Activated naive CD4-positive, alpha-beta T cell treated with anti-CD3 and anti-CD28 coated beads, Interleukin-2, amount 10 ng/mL, durations not matched to agents 7 days and 5 days (primary cell): ENCODE measurements at places on chromosomes 12 and 14.

DNA sequence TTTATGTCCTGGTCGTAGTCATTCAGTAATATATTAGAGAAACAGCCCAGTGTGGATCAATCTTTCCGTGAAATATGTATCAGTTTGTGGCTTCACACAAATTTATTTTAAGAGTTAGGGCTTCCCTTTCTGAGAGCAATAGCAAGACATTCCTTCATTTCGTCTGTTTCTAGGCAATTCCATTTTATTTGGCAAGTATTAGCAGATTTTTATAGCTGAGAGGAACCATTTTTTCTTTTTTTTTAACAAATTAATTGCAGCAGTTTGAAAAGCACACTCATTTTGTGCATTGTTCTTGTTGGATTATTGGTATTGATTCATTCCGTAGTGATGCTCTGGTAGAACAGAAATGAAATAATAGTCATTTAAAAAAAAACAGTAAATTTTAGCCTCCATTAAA, 132.9 kb downstream of the SRGAP1 start:
- H3K4me3 ChIP-seq, result no peak overlapping the region
- no peak overlapping the region for H3K27ac ChIP-seq
- H3K4me1 ChIP-seq, result no peaks in the 10 kb centered on the region
- H3K36me3 ChIP-seq, result no peaks in the 10 kb centered on the region
- peaks cover 4% of the 10 kb centered on the region for H3K27me3 ChIP-seq
- no peak for DNase-seq

- peaks cover 10% of the 10 kb centered on the region for H3K27me3 ChIP-seq
- H3K27ac ChIP-seq, result no peak overlapping the region
Observed at GRCh38 chr12:108414021-108414420, 74.9 kb upstream of the CMKLR1 start.

DNA sequence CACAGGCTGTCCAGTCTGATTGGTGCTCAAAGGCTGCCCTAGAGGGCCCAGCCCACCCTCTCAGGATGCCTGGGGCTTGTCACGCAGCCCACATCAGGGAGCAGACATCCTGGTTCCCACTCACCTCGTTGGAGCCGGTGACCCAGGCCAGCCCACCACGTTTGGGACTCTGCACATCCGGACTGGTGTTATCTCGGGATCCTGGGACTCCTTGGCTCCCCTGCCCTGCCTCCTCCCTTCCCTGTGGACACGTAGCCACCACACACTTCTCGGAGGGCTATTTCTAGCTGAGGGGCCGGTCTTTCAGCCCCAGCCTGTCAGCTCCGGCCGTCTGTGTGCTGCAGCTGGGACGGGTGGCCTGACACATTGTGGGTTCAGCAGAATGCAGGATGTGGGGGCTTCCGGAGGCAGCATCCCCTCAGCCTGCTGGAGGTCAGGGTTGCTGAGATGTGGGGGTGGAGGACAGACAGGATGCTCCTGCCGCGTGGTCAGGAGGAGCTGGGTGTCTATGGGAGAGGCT, 12.8 kb upstream of the FGF23 start:
- H3K4me3 ChIP-seq, result no peak overlapping the region
- DNase-seq, result no peak
- H3K27ac ChIP-seq, result no peak overlapping the region
- peaks cover 76% of the 10 kb centered on the region for H3K27me3 ChIP-seq

- H3K4me3 ChIP-seq, result peak overlapping the region; percentile 98
- no peak for DNase-seq
- H3K27me3 ChIP-seq, result no peaks in the 10 kb centered on the region
Observed at GRCh38 chr12:9762369-9762768, 1.7 kb upstream of the CD69 start.

GRCh38 chr14:74838166-74838565, 37.8 kb downstream of the PROX2 start:
- H3K36me3 ChIP-seq, result peaks cover 32% of the 10 kb centered on the region
- H3K27me3 ChIP-seq, result no peaks in the 10 kb centered on the region
- H3K4me3 ChIP-seq, result peak overlapping the region; percentile 64
- peak overlapping the region; percentile 91 for H3K27ac ChIP-seq
- H3K4me1 ChIP-seq, result peaks cover 82% of the 10 kb centered on the region

DNA sequence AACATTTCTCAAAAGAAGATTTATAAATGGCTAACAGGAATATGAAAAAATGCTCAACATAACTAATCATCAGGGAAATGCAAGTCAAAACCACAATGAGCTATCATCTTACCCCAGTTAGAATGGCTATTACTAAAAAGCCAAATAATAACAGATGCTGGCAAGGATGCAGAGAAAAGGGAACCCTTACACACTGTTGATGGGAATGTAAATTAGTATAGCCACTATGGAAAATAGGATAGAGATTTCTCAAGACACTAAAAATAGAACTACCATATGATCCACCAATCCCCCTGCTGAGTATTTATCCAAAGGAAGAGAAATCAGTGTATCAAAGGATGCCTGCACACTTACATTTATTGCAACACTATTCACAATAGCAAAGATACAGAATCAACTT, 58.3 kb downstream of the GUCY2C start:
- DNase-seq, result no peak
- H3K36me3 ChIP-seq, result no peaks in the 10 kb centered on the region
- no peak overlapping the region for H3K4me3 ChIP-seq

- DNase-seq, result no peak
- no peaks in the 10 kb centered on the region for H3K36me3 ChIP-seq
- H3K27me3 ChIP-seq, result no peaks in the 10 kb centered on the region
- no peaks in the 10 kb centered on the region for H3K4me1 ChIP-seq
- no peak overlapping the region for H3K4me3 ChIP-seq
Observed at GRCh38 chr14:79788346-79788745, 423.0 kb downstream of the DIO2 start.

- DNase-seq, result no peak
- H3K36me3 ChIP-seq, result peaks cover 46% of the 10 kb centered on the region
- H3K27me3 ChIP-seq, result no peaks in the 10 kb centered on the region
- peaks cover 41% of the 10 kb centered on the region for H3K4me1 ChIP-seq
- H3K27ac ChIP-seq, result no peak overlapping the region
Observed at GRCh38 chr12:74541074-74541473, 3.4 kb downstream of the ATXN7L3B start.

DNA sequence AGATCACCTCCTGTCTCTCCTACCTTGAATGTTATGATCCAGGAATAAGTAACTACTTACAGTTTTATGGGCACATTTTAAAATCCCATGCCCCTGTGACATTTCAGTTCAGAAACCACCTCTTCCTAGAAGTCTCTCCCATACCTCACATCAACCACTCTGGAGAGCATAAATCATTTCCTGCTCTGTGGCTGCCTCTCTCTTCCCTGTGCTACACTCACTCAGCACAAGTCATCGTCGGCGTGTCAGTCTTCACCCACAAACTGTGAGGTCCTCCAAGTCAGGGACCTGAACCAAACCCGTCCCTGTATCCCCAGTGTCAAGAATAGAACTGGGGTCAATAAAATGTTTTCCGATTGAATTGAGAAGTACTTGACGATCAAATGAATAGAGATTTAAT, 863.3 kb downstream of the BCL11B start:
- H3K27ac ChIP-seq, result peak overlapping the region; percentile 28
- DNase-seq, result no peak
- H3K4me1 ChIP-seq, result peaks cover 12% of the 10 kb centered on the region
- H3K36me3 ChIP-seq, result no peaks in the 10 kb centered on the region
- no peaks in the 10 kb centered on the region for H3K27me3 ChIP-seq
- H3K4me3 ChIP-seq, result no peak overlapping the region

DNA sequence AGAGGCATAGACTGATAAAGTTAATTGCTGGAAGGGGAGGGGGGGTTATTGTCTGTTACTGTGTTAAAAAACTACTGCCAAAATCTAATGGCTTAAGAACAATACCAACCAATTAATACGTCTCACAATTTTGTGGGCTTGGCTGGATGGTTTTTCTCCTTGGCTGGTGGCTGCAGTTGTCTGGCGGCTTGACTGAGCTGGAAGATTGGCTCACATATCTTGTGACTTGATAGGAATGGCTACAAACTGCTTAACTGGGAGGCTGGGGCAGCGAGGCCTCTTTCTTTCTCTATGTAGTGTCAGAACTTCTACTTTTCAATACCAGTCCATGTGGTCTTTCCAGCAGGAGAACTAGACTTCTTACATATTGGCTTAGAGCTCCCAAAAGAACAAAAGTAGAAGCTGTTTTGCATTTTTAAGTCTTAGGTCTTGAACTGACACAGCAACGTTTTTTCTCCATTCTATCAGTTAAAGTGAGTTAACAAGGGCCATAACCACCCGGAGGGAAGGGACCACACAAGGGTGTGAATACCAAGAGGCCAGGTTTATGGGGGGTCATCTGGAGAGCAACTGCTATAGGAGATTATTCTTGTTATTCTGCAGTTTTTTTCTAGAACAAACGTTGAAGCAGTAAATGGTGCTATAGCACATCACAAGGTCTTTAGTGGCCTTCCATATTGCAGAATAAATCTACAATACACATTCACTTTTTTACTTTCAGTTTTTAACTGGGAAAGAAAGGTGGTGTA, 46.9 kb downstream of the ZDHHC17 start:
- no peak for DNase-seq
- H3K4me1 ChIP-seq, result no peaks in the 10 kb centered on the region
- H3K27me3 ChIP-seq, result no peaks in the 10 kb centered on the region

GRCh38 chr12:22059976-22060647, 14.1 kb downstream of the CMAS start:
- H3K4me1 ChIP-seq, result no peaks in the 10 kb centered on the region
- DNase-seq, result no peak
- no peak overlapping the region for H3K27ac ChIP-seq
- no peak overlapping the region for H3K4me3 ChIP-seq
- no peaks in the 10 kb centered on the region for H3K27me3 ChIP-seq
- H3K36me3 ChIP-seq, result peaks cover 35% of the 10 kb centered on the region

- H3K27ac ChIP-seq, result no peak overlapping the region
- H3K4me1 ChIP-seq, result peaks cover 2% of the 10 kb centered on the region
- H3K27me3 ChIP-seq, result peaks cover 34% of the 10 kb centered on the region
Observed at GRCh38 chr14:33847066-33847465, 103.8 kb downstream of the EGLN3 start.

GRCh38 chr12:80032946-80033345, 66.4 kb upstream of the OTOGL start:
- no peaks in the 10 kb centered on the region for H3K27me3 ChIP-seq
- no peak for DNase-seq
- H3K36me3 ChIP-seq, result no peaks in the 10 kb centered on the region
- H3K4me3 ChIP-seq, result no peak overlapping the region
- no peaks in the 10 kb centered on the region for H3K4me1 ChIP-seq
- no peak overlapping the region for H3K27ac ChIP-seq

DNA sequence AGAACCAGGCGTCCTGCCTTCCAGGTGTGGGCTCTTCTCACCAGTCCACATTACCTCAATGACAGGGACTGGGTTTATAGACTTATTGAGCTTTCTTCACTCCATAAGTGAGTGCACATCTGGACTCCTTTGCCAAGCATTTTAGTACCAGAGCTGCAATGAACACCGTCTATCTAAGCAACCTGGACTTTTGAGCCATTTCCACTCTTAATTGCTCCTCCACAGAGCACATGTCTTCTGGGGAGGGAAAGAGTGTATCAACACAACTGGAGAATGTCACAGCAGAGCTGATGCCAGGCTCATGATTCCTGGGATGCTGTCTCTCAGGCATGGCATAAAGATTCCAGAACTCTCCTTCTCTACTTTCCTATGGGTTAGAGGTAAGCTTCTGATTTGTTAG, 43.0 kb upstream of the BDKRB2 start:
- no peaks in the 10 kb centered on the region for H3K36me3 ChIP-seq
- H3K4me3 ChIP-seq, result no peak overlapping the region
- DNase-seq, result no peak
- no peaks in the 10 kb centered on the region for H3K4me1 ChIP-seq
- H3K27me3 ChIP-seq, result no peaks in the 10 kb centered on the region

GRCh38 chr12:5965950-5966383, 20.9 kb upstream of the ANO2 start:
- DNase-seq, result peak; percentile 61
- no peak overlapping the region for H3K4me3 ChIP-seq
- peaks cover 29% of the 10 kb centered on the region for H3K27me3 ChIP-seq

DNA sequence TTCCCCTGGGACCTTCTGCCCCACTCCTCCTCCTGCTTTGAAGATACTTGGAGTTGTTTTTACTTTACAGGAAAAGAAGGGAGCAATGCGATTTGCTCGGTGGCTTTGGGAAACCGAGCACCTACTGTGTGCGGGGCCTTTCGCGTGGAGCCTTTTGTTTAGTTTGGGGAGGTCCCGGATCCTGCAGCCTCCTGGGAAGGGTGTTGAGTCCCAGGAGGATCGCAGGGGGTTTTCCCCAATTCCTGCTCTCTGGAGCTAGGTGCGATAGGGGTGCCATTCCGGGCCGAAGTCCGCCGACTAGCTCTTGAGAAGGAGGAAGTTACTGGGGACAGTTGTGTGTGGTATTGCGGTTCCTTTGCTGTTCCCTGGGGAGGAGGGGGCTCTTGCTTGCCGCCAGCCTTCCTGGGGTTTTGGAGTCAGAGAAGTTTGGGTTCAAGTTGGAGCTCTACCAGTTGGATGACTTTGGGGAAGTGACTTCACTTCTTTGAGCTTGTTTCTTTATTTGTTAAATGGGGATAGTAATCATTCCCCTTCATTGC, 1.1 kb downstream of the BRI3BP start:
- no peaks in the 10 kb centered on the region for H3K27me3 ChIP-seq
- H3K36me3 ChIP-seq, result peaks cover 5% of the 10 kb centered on the region
- peak overlapping the region; percentile 93 for H3K4me3 ChIP-seq
- peak; percentile 28 for DNase-seq
- H3K4me1 ChIP-seq, result peaks cover 35% of the 10 kb centered on the region

DNA sequence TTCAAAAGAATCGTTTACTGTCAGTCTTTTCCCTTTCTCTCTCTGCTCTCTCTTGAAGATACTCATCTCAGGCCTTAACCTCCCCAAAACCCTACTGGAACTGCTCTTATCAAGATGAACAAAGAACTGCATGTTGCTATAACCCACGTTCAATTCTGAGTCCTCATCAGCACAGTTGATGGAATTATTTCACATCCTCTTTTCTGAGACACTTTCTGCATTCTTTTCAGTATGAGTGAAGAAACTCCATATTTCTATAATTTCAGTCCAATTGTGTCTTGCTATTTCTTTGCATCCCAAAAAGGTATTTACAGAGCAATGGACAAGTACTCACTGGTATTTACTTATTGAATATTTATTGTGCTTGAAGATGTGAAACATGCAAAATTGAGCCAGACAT, 160.1 kb upstream of the CPNE8 start:
- H3K27me3 ChIP-seq, result no peaks in the 10 kb centered on the region
- DNase-seq, result no peak
- H3K27ac ChIP-seq, result no peak overlapping the region
- no peaks in the 10 kb centered on the region for H3K4me1 ChIP-seq
- H3K36me3 ChIP-seq, result no peaks in the 10 kb centered on the region

GRCh38 chr12:48420039-48420775, 52.2 kb upstream of the ANP32D start:
- DNase-seq, result no peak
- no peaks in the 10 kb centered on the region for H3K36me3 ChIP-seq
- H3K4me3 ChIP-seq, result no peak overlapping the region
- no peak overlapping the region for H3K27ac ChIP-seq
- no peaks in the 10 kb centered on the region for H3K4me1 ChIP-seq

GRCh38 chr12:108616941-108617858, 16.5 kb downstream of the SELPLG start:
- no peak overlapping the region for H3K4me3 ChIP-seq
- peaks cover 55% of the 10 kb centered on the region for H3K4me1 ChIP-seq
- H3K27me3 ChIP-seq, result no peaks in the 10 kb centered on the region
- peak overlapping the region; percentile 76 for H3K27ac ChIP-seq
- H3K36me3 ChIP-seq, result peaks cover 61% of the 10 kb centered on the region
